ENCODE measurements at places on chromosomes 2 and 18. TPM values are rescaled to one million over a fixed set of nuclear protein-coding genes. Genes with fewer than 3 reads are reported as not detected.

DNA sequence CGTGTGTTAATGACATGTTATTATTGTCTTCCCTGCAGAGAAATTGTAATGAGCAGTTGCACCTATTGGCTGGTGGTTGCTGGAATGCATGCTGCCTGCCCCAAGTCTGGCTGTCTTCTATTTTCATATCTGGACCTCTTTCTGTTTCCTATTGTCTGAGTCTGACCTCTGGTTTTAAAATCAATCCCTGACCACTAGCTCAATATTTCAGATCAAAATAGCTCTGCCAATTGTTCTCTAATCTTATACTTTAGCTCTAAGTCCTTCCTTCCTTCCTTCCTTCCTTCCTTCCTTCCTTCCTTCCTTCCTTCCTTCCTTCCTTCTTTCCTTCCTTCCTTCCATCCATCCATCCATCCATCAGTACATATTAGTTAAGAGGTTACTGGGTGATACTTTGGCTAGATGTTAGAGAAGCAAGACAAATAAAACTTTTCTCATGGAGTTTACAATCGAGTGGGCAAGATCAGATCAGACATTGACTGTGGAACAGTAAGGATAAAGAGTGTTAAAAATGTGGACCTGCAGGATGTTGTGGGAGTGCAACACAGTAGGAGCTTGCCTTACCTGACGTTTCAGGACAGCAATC, 417.1 kb downstream of the SOCS6 start:
- DNase-seq: no peak
- peaks cover 7% of the 10 kb centered on the region for H3K4me1 ChIP-seq
- H3K36me3 ChIP-seq: no peaks in the 10 kb centered on the region
- H3K27ac ChIP-seq: no peak overlapping the region
- H3K4me3 ChIP-seq: no peak overlapping the region

The FBLN7 gene
- 19.3 TPM for total RNA-seq

The BMP10 gene
- 0.57 TPM for total RNA-seq

GRCh38 chr2:233338046-233338445, 16.2 kb upstream of the DGKD start:
- no peaks in the 10 kb centered on the region for H3K36me3 ChIP-seq
- no peak overlapping the region for H3K27ac ChIP-seq
- H3K27me3 ChIP-seq: no peaks in the 10 kb centered on the region
- H3K4me3 ChIP-seq: no peak overlapping the region

The ABCG5 gene
- total RNA-seq: not detected

- no peak overlapping the region for H3K27ac ChIP-seq
- no peaks in the 10 kb centered on the region for H3K4me1 ChIP-seq
- no peak overlapping the region for H3K4me3 ChIP-seq
- no peaks in the 10 kb centered on the region for H3K27me3 ChIP-seq
- H3K36me3 ChIP-seq: no peaks in the 10 kb centered on the region
- no peak for DNase-seq
Observed at GRCh38 chr2:224098481-224099230, 59.6 kb upstream of the SERPINE2 start.

The RAMP1 gene
- total RNA-seq: not detected

DNA sequence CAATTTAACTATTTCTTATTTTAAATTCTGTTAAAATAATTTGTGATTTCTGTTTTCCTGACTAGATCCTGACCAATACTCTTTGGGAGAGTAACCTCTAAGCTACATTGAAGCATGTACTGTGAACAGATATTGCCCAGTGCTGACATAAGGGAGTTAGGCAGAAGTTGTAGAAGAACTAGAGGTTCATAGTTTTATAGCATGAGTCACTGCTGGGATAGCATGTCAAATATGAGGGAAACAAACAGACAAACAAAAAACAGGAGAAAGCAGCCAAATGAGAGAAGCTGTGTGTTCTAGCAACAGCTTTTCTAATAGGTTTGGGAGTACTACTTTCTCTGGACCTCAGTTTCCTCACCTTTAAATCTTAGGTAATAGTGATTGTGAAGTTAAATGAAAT, 72.4 kb downstream of the CERS6 start:
- H3K27ac ChIP-seq: no peak overlapping the region
- no peaks in the 10 kb centered on the region for H3K36me3 ChIP-seq
- H3K4me1 ChIP-seq: no peaks in the 10 kb centered on the region
- no peak overlapping the region for H3K4me3 ChIP-seq
- no peak for DNase-seq
- no peaks in the 10 kb centered on the region for H3K27me3 ChIP-seq

- H3K27ac ChIP-seq: no peak overlapping the region
- H3K4me1 ChIP-seq: no peaks in the 10 kb centered on the region
- no peaks in the 10 kb centered on the region for H3K27me3 ChIP-seq
- H3K4me3 ChIP-seq: no peak overlapping the region
- DNase-seq: no peak
Observed at GRCh38 chr2:219112651-219113338, 47.8 kb downstream of the NHEJ1 start.

- H3K36me3 ChIP-seq: no peaks in the 10 kb centered on the region
- H3K4me3 ChIP-seq: no peak overlapping the region
- H3K27ac ChIP-seq: no peak overlapping the region
- DNase-seq: no peak
Observed at GRCh38 chr18:48802543-48803290, 148.0 kb downstream of the SMAD7 start.

The TANC1 gene
- 0.07 TPM for total RNA-seq

- H3K36me3 ChIP-seq: no peaks in the 10 kb centered on the region
- H3K4me1 ChIP-seq: no peaks in the 10 kb centered on the region
- DNase-seq: peak; percentile 49
Observed at GRCh38 chr18:24488824-24489493, 28.5 kb downstream of the HRH4 start.

GRCh38 chr18:59697236-59697932, at the start of gene CCBE1:
Gene CCBE1, minus strand, starts transcription at chr18:59697423.
- peaks cover 12% of the 10 kb centered on the region for H3K4me1 ChIP-seq
- no peak within 1 kb of the TSS for H3K4me3 ChIP-seq
- peaks cover 35% of the 10 kb centered on the region for H3K27me3 ChIP-seq
- no peak within 1 kb of the TSS for H3K27ac ChIP-seq

DNA sequence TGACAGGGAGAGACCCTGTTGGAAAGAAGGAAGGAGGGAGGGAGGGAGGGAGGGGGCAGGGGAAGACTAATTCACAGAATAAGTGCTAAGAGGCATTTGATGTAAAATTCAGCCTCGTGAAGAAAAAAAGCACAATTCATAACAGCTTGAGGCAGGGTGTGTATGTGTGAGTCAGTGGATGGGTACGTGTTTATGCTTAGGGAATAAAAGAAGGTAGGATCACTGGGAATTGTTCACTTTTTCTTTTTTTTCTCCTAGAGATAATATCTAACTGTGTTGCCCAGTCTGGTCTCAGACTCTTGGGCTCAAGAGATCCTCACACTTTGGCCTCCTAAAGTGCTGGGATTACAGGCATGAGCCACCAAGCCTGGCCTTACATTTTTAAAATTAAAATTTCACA, 39.2 kb downstream of the WDR33 start:
- H3K27me3 ChIP-seq: no peaks in the 10 kb centered on the region
- DNase-seq: no peak
- no peak overlapping the region for H3K4me3 ChIP-seq

DNA sequence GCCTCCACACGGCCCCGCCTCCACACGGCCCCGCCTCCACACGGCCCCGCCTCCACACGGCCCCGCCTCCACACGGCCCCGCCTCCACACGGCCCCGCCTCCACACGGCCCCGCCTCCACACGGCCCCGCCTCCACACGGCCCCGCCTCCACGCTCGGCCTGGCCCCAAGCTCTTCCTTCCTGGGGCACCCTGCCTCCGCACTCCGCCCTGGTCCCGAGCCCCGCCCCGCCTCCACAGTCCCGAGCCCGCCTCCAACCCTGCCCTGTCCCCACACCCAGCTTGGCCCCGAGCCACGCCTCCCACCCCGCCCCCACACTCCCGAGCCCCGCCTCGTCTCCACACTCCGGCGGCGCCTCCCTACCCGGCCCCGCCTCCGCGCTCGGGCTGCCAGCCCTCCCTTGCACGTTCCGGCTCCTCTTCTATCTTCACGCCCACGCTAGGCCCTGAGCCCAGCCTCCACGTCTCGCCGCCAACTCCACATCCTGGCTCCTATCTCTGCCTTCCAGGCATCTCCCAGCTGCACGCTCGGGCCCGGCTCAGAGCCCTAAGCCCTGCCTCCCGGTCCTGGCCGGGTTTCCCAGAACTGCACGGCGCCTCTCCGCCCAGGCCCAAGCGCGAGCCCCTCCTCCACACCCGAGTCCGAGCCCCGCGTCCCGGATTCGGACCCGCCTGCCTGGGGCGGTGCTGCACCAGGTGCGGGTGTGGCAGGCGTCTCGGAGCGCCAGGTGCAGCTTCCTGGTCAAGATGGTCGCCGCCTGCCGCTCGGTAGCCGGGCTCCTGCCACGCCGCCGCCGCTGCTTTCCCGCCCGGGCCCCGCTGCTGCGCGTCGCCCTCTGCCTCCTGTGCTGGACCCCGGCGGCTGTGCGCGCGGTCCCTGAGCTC, at the start of gene TMEM87B:
Gene TMEM87B (plus strand): TSS at position 423 of the 883 bp plus-strand sequence. CDS start 323 bp downstream, at position 746.
- H3K4me1 ChIP-seq: peaks cover 26% of the 10 kb centered on the region
- peak within 1 kb of the TSS; percentile 89 for H3K27ac ChIP-seq
- peaks cover 10% of the 10 kb centered on the region for H3K36me3 ChIP-seq
- peak; percentile 98 for DNase-seq
- H3K4me3 ChIP-seq: peak within 1 kb of the TSS; percentile 83

DNA sequence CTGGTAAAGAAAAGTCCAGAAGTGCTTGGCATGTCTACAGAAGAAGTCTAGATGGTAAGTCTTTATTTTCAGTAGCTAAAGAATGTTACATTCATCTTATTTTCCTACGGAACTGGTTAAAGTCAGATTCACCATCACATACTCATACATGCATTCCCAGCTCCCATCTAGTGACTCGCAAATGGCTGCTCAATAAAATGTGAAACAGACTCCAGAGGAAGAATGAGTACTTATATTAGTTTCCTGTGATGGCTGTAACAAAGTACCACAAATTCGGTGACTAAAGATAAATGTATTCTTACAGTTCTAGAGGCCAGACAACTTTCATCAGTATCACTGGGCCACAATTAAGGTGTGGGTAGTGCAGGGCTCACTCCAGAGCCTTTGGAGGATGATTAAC, 797.2 kb downstream of the SATB2 start:
- no peaks in the 10 kb centered on the region for H3K27me3 ChIP-seq
- no peaks in the 10 kb centered on the region for H3K4me1 ChIP-seq
- no peak overlapping the region for H3K4me3 ChIP-seq
- H3K36me3 ChIP-seq: no peaks in the 10 kb centered on the region
- H3K27ac ChIP-seq: no peak overlapping the region

DNA sequence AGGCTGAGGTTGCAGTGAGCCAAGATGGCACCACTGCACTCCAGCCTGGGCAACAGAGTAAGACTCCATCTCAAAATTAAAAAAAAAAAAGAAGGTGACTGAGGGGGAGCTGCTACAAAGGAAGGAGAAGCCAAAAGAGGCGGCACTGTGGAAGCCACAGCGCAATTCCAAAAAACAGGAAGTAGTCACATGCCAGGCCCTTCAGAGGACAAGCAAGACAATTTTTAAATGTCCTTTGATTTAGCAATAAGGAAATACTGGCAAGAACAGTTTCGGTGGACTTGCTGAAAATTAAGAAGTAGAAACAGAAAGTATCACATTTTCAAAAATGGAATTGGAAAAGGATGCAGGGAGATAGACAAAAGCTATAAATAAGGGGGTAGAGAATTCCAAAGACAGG, 122.8 kb downstream of the OSBPL1A start:
- DNase-seq: no peak
- H3K4me1 ChIP-seq: no peaks in the 10 kb centered on the region
- peaks cover 10% of the 10 kb centered on the region for H3K27me3 ChIP-seq
- H3K4me3 ChIP-seq: no peak overlapping the region
- no peak overlapping the region for H3K27ac ChIP-seq

The SERPINB10 gene
- total RNA-seq: not detected

GRCh38 chr18:76412818-76413565, 82.0 kb downstream of the ZNF516 start:
- no peaks in the 10 kb centered on the region for H3K4me1 ChIP-seq
- H3K36me3 ChIP-seq: no peaks in the 10 kb centered on the region
- H3K4me3 ChIP-seq: no peak overlapping the region
- DNase-seq: no peak
- H3K27ac ChIP-seq: no peak overlapping the region

GRCh38 chr18:63187791-63188460, 131.6 kb downstream of the BCL2 start:
- H3K27me3 ChIP-seq: no peaks in the 10 kb centered on the region
- peaks cover 29% of the 10 kb centered on the region for H3K4me1 ChIP-seq
- peak overlapping the region; percentile 28 for H3K4me3 ChIP-seq
- no peak overlapping the region for H3K27ac ChIP-seq
- no peaks in the 10 kb centered on the region for H3K36me3 ChIP-seq
- no peak for DNase-seq

DNA sequence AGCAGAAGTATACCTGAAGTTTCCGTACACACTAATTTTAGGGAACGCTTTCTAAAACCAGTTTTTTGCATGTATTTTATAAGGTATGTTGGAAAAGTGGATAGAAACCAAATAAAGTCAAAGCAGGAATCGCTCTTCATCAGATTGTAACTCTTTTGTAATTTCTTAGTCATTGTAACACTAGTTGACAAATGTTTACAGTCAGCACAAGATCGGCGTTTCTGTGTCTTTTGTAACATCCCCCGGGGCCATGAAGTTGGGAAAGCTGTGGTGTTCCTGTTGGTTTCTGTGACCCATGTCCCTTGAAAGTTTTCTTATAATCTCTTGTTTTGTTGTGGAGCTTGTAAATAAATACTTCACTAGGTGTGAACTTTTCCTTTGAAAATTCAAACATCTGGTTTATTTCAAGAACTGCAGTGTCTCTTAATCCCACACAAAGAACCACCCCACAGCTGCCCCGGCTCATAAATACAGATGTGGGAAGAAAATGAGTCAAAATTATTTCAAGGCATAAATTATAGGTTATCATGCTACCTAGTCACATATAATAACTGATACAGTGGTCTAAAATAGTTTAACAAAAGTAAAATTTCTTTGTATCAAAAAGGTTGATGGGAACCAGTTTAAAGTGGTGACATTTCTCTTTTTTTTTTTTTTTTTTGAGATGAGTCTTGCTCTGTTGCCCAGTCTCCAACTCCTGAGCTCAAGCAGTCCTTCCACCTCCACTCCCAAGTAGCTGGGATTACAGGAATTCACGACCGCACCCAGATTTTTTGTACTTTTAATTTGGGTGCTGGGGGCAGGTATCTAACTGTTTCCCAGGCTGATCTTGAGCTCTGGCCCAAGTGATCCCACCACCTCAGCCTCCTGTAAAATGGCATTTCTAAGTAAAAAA, 751 bp upstream of the NMI start:
- no peaks in the 10 kb centered on the region for H3K27me3 ChIP-seq
- DNase-seq: no peak
- peaks cover 34% of the 10 kb centered on the region for H3K4me1 ChIP-seq
- H3K36me3 ChIP-seq: peaks cover 3% of the 10 kb centered on the region
